ENCODE measurements at places on chromosomes 7 and 10. TPM values are rescaled to one million over a fixed set of nuclear protein-coding genes. Genes with fewer than 3 reads are reported as not detected.

GRCh38 chr10:100730725-100731406 is 14.5 kb upstream of the PAX2 start:
- no peak for DNase-seq

GRCh38 chr7:123689250-123689649 is 33.6 kb downstream of the LMOD2 start:
- peak; percentile 55 for DNase-seq

DNA sequence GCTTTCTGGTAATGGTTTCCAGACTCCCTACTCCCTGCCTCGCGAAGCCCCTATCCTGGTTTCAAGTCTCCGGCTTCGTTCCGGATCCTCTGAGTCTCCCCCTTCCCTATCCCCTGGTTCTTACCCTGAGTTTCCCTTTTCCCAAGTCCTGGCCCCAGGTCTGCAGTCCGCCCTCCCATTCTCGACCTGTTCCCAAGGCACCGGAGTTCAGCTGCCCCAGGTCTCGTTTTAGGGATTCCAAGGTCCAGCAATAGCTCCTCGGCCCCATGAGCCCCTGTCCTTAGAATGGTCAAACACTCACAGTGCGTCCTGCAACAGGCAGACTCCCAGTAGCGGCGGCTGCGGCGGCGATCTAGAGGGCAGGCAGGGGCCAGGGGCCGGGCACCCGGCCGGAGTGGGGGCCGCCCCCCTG is 274 bp downstream of the PITX3 start:
- DNase-seq, result peak; percentile 12

CRHR2 gene
- not detected for total RNA-seq

VCL gene
- 513 TPM for total RNA-seq

DNA sequence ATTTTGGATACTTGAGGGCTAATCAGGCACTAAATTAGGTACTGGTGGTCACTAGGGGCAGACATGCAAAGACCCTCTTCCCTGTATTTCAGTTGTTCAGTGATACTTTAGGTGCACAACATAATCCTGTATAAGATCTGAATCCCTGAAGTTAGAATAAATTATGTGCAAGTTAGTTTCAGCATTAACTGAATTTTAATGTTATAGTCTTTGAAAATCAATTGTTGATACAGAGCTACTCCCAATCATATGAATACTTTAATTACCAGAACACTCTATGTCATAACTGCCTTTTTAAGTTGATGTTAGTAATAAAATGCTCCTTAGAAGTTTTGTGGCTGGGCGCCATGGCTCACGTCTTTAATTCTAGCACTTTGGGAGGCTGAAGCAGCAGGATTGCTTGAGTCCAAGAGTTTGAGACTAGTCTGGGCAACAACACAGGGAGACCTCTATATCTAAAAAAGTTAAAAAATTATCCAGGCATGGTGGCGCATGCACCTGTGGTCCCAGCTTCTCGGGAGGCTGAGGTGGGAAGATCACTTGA is 87.1 kb upstream of the SKAP2 start:
- DNase-seq, result no peak

CEP55 gene
- total RNA-seq, result 35.0 TPM

FAM180A gene
- 2.9 TPM for total RNA-seq

- DNase-seq, result peak; percentile 70
These were observed 34.9 kb downstream of the CALML3 start for GRCh38 chr10:5559642-5560141.

PRKAR2B gene
- 7.1 TPM for total RNA-seq

GRCh38 chr10:560314-560992 is 129.0 kb downstream of the DIP2C start:
- no peak for DNase-seq

DNA sequence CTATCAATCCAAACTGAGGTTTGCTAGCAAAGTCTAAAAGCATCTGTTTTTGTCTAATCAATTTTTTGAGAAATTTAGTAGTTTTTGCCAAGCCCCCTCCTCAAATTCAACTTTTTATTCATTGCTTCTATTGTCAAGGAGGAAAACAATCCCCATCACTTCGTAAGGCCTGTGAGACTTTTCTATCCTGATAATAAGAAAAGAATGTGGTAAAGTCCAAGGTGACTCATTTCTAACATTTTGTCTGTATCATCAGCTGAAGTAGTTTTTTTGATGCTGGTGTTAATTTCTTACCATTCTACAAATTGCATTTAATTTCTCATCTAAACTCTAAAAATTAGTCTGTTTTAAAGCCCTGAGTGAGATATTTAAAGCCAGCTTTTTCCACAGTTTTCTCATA is 11.7 kb downstream of the ANK3 start:
- no peak for DNase-seq

TMEM270 gene
- not detected for total RNA-seq

TSPAN12 gene
- 4.7 TPM for total RNA-seq

GRCh38 chr7:141231018-141231792 is 157.3 kb downstream of the TMEM178B start:
- DNase-seq, result peak; percentile 26

- DNase-seq, result no peak
These were observed 181.8 kb upstream of the DGKB start for GRCh38 chr7:15084368-15084767.
